ENCODE measurements at places on chromosomes 5 and 9.

DNA sequence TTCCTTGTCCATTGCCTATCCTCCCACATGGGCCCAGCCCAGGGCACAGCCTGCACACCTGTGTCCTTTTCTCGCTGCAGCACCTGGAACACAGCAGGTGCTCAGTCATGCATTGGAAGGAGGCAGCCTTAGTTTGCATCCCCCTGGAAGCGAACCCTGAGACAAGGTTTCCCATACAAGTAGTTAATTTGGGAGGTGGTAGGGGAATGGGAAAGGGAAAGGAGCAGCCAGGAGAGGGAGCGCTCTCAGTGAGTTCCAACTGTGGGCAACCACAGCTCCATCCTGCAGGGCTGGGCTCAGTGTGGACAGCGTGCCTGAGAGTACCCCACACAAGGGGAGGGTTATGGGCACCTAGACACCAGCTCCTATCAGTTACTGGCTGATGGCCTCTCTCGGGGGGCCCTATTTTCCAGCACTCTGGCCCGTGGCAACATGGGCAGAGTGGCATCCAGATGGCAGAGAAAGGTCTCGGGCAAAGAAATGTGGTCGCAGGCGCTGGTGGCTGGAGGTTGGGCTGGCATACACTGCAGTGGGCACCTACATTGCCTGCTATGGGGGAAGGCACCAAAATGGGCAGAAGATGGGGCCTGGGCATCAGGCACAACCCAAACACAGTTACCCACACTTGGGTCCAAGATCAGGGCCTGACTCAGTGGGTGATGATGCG, 50.1 kb downstream of the TSPAN17 start:
- no peak for DNase-seq

DNA sequence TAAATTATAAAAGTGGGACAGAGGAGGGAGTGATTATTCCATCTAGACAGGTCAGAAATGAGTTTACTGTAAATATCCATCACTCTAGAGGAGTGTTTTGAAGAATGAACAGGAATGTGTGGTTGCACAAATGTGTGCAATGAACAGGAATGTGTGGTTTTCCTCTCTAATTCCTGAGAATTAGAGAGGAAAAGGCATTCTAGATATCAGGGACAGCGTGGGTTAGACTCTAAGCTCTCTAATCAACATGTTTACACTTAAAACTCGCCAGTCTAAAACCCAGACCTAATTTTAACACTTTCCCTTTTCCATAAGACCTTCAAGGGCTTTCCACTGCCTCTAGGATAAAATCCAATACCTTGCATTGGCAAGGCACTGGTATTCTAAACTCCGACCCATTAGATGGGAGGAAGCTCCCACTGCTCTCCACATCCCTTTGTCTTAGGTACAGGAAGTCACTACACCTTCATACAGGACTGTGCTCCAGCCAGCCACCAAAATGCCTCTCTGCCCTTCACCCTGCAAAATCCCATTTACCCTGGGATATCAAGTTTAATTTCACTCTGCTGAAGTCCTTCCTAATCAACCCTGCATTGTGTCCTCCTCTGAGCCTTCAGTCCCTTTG, 67.9 kb downstream of the NFIB start:
- peak; percentile 75 for DNase-seq

- DNase-seq, result no peak
Measured at GRCh38 chr5:16987776-16988175, 51.7 kb upstream of the MYO10 start.

GRCh38 chr9:111572950-111573604, 26.4 kb downstream of the PTGR1 start:
- no peak for DNase-seq

DNA sequence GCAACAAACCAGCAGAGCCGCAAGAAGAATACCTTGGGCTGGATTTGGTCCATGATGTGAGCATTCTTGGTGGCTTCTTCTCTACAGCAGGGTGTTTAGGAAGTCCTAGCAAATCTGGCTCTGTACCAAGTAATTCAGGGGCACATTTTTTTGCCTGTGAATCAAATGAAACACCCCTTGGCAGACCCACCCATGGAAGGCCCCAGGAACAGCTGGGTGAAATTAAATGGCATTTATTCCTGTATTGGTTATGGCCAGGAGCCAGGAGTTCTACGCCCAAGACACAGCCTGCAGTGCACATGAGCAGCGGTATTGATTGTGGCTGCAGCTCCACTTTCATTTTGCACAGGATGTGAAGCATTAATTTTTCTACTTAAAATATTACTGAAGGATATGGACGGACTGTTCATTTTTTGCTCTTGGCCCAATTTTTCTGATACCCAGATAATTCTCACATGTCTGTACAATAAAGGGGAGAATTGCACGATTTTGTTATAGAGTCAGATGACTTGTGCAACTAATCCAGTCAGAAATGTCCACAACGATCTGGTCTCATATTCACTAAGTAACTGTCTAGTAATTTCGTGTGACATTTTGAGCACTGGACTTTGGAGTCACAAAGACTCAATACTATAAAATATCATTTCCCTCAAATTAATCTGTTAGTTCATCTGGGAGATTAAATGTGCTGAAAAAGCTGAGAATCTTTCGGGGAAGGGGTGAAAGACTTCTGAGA, 120.7 kb upstream of the APC start:
- no peak for DNase-seq

DNA sequence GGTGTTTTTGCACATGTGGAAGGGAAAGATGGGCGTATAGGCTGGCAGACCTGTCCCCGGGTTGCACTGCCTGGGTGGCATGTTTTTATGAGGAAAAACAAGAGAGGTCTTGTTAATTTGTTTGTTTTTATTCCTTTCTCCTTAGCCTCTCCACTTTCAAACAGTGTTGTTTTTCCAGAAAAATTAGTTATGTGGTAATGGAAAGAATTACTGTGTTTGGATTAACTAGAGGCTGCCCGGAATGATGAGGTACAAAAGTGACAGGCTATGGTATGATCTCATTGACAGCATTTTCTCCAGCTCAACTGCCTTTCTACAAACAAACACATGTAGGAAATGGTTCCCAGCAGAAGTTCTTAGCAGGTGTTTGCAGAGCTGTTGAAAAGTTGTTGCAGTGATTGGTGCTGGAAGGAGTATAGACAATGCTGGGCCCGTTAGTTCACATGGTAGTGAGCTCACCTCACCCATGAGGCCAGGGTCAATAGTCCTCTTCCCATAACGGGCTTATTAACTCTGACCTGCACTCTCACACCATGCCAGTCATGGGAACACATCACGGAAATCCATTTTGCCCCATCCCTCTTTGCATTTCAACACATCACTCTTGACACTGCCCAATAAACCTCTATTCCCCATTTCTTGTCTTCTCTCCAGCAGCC, 111.3 kb upstream of the SAP30L start:
- no peak for DNase-seq
